Putamen (tissue), 1 donor: ENCODE measurements at places on chromosomes 7 and 10.
A peak's percentile ranks its signal among the peaks of the same experiment; 100 is the strongest.

GRCh38 chr7:11172835-11173234, 199.2 kb downstream of the PHF14 start:
- no peak for DNase-seq

DNA sequence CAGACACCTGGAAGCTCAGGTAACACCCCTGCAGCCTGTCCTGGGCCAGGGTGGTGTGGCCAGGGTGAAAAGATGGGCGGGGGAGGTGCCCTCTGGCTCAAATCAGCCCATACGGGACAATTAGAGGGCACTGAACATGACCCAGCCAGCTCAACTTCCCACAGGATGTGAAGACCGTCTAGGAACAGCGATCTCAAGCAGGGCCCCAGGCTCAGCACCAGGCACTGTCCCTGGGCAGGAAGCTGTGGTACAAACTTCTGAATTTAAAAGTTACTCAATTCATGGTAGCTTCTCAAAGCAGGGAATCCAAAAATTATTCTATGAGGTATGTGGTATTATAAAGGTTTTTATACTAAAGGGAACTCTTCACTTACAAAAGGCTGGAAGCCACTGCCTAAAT, 5.1 kb upstream of the GRB10 start:
- DNase-seq, result no peak

- DNase-seq, result no peak
These were observed 7.8 kb downstream of the GPER1 start for GRCh38 chr7:1095621-1096155.

DNA sequence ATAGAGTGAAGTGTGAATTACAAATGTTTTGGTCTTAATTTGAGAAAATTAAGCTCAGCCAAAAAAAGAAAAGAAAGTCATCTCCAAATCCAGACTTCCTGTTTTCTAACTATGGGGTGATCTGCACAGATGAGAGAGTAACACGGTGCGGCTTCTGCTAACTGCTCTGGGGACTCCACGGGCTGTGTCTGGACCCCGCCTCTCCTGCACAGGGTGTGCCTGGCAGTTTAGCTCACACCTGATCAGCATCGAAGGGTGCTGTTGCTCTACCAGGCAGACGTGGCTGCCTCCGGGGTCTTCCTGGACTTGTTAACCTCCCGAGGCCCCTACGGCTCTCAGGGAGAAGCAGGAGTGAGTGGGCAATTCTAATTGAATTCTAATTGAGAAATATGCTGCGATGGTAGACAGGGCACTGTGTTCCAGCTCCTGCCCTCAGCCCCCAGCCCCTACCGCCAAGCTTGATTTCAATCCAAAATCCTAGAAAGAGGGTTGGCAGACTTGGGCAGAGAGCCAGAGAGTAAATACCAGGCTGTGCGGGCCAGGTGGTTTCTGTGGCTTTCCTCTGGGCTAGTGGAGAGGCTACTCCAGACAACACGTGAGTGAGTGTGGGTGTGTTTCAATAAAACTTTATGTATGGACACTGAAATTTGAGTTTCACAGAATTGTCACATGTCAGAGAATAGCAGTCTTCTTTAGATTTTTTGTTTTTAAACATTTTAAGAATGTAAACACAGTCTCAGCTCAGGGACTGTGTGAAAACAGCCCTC, 13.4 kb downstream of the SHH start:
- DNase-seq, result no peak

DNA sequence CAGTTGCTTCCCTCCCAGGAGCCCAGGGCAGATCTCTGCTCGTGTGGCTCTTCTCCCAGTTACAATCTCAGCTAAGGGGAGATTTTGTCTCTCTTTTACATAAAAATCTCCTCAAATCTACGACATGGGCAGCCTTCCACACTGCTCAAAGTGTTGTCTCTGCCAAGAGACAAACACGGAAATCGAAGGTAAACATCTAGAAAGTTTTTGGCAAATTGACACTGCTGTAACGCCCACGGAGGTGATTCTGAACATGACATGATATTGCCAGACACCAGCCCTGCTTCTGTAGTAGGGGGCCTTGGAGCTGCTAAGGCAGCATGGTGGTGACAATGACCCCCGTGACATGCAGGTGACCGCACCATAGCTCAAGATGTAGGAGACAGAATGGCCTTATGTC, 128.3 kb downstream of the CCDC3 start:
- no peak for DNase-seq

- no peak for DNase-seq
These were observed 14.7 kb downstream of the KCTD7 start for GRCh38 chr7:66643395-66643794.

DNA sequence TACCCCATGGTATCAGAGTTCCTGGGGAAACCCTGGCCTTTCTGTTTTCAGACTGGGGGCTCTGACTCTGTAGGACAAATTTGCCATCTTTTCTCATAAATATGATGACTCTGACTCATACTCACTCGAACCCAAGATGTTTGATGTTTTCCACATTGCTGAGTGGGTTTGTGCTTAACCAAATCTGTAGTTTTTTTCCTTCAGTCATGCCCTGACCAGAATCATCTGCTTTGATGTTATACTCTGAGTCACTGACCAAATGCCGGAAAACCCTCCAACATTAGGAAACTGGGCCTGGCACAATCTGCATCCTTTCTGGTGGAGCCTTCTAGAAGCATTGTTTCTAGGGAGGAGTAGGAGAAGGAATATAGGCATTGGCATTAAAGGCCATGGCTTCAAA, 118.7 kb downstream of the C10orf105 start:
- no peak for DNase-seq

DNA sequence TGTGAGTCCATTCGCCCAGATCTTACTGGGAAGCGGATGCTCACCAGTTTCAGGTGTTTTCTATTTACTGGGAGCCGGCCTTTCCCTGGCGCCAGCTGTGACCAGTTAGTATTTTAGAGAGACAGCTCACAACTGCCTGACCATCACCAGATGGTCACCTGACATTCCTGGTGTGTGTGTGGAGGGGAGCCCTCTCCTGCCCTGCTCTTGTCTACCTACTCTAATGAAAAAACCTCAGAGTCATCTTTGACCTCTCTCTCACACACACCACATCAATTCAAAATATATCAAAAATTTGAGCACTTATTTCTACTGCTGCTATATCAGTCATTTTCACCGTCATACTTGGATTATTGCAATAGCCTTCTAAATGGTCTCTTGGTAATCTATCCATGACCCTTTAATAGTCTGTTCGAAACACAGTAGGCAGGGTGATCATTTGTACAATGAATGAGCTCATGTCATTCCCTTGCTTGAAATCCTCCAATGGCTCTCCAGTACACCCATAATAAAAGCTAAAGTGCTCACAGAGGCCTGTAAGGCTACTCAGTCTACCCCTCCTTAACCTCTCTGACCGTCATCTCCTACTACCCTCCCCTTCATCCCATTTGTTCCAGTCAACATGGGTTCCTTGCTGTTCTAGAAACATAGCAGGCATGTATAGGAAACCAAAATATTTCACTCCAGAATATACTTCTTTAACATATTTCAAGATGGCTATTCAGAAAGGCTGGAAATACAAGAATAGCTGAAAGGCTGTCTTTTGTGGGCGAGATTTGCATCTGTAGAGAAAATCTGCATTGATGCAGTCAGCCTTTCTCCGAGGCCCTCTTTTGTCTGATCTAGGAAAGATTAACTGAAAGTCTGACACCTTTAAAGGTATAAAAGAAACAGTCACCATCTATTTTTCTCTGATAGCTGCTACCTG, 17.5 kb upstream of the NT5C3A start:
- no peak for DNase-seq

- DNase-seq, result no peak
These were observed 16.3 kb downstream of the BRI3 start for GRCh38 chr7:98297626-98298286.

- no peak for DNase-seq
These were observed 193.4 kb upstream of the ZNF32 start for GRCh38 chr10:43842072-43842471.

GRCh38 chr7:55132890-55133551, 114.2 kb downstream of the EGFR start:
- no peak for DNase-seq

GRCh38 chr7:98178762-98179490, 32.3 kb upstream of the BHLHA15 start:
- DNase-seq, result no peak

DNA sequence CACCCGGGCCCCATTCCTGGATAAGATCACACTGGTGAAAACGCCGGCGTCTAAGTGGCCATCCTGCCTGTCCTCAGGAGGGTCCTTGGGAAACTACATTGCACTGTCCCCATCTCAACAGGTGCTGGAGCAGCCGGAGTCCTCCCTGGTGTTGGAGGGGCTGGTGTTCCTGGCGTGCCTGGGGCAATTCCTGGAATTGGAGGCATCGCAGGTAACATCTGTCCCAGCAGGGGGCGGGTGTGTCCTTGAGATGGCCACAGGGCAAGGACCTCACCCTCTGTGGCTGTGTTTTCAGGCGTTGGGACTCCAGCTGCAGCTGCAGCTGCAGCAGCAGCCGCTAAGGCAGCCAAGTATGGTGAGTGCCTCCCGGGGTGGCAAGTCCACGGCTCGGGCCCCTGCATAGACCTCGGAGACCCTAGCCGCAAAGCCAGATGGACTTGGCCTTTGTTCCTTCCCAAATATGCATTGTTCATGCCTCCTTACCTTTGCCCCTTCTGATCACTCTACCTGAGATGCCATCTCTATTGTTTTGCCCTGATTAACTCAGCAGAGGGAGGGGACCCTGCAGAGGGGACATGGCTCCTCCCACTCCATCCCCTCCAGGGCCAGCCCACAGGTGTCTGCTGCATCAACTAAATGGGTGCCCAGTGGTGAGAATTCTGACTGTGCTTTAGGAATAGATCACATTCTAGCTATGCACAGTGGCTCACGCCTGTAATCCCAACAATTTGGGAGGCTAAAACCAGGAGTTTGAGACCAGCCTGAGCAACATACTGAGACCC, 23.8 kb downstream of the ELN start:
- no peak for DNase-seq

DNA sequence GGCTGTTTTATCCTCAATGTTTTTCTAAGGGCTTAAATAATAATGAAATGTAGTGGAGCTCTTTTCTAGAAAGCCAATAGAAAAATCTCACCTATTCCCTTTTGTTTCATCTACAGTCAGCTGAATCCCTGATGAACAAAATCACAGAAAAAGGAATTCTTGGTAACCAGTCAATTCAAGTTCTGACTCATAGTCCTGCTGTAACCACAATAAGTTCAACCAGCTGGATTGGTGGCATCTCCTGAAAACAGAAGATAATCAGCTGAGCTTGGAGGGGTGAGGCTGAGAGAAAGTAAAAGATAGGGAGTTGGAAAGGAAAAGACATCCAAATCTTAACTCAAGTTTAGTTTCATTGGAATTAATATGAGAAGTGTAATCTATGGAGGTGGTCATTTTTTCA, 772.1 kb downstream of the CCSER2 start:
- no peak for DNase-seq

DNA sequence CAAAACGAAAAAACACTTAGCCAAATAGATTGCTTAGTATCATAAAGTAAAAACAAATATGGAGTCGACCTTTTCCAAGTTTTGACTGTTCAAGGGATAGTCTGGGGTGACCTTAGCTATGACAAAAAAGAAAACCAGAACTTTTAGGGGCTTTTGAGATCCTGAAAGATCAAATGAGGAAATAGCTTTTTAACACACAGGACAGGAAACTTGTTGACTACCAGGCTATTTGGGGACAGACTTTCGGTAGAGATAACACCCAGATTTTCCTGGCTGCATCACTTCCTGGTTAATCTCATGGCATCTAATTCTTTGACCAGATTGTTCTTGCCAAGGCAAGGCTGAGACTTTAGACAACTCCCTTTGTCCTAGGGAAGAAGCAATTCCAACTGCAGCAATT, 34.5 kb upstream of the EGR2 start:
- DNase-seq, result peak; percentile 12

GRCh38 chr10:13536674-13537366, 8.0 kb upstream of the BEND7 start:
- DNase-seq, result no peak

- no peak for DNase-seq
These were observed 30.1 kb downstream of the NEUROD6 start for GRCh38 chr7:31310321-31310935.

- no peak for DNase-seq
These were observed 213.6 kb downstream of the DIP2C start for GRCh38 chr10:475709-476454.

- no peak for DNase-seq
These were observed 47.3 kb downstream of the YKT6 start for GRCh38 chr7:44247868-44248651.

DNA sequence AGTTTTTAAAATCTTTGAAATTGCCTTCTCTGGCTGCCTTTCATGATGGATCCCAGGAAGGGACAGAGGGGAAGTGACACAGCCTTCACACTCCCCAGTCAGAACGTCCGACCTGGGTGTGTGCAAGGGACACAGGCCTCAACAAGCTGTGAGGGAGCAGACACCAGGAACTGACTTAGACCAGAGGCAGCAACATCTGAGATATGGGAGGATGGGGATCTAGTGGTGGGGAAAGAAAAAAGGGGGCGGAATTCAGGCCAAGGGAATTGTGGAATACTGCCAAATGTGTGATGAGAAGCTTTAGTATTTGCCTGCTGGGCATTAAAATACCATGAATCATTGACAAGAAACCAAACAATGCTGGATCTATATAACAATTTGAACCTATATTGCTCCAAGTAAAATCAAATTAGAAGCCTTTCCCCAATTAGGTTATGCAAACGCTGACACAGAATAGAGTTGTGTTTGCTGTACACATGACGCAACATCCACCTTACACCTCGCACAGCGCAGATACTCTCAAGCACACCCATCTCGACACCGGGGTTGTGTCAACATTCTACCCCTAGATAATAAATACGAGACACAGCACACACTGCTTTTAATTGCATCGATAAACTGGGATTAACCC, 17.2 kb upstream of the MNX1 start:
- DNase-seq, result no peak

- DNase-seq, result no peak
These were observed 252.3 kb downstream of the ZMYND11 start for GRCh38 chr10:387593-387891.

DNA sequence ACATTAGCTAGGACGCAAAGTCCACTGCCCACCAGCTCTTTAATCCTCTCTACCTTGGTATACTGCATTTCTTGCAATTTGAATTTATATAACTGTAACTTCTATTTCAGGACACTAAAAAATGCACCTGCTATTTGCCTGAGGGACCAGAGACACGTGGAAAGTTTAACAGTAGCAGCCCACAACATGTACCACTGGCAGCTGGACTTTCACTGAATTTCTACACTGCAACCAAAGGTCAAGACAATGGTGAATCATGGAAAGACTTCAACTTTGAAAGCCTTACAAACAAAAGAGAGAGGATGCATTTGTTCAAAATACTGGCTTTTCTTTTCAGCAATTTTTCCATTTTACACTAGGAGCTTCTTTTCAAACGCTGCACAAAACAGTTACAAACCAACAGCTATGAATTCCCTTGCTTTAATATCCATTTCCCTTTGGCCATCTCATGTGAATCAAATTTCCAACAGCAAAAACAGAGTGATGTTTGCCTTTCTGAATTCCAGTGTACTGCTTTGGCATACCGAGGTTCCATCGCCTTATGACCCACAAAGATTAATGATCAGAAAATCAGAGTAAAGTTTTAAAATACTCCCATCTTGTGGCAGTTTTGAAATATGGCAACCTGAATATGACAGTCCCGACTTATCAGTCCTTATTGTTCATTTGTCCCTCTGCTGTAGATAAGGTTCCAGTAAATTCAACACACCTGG, 29.9 kb upstream of the HNRNPH3 start:
- peak; percentile 56 for DNase-seq
